Mesothelial cell of epicardium (in vitro differentiated cells): ENCODE measurements at places on chromosomes 6 and 20.

DNA sequence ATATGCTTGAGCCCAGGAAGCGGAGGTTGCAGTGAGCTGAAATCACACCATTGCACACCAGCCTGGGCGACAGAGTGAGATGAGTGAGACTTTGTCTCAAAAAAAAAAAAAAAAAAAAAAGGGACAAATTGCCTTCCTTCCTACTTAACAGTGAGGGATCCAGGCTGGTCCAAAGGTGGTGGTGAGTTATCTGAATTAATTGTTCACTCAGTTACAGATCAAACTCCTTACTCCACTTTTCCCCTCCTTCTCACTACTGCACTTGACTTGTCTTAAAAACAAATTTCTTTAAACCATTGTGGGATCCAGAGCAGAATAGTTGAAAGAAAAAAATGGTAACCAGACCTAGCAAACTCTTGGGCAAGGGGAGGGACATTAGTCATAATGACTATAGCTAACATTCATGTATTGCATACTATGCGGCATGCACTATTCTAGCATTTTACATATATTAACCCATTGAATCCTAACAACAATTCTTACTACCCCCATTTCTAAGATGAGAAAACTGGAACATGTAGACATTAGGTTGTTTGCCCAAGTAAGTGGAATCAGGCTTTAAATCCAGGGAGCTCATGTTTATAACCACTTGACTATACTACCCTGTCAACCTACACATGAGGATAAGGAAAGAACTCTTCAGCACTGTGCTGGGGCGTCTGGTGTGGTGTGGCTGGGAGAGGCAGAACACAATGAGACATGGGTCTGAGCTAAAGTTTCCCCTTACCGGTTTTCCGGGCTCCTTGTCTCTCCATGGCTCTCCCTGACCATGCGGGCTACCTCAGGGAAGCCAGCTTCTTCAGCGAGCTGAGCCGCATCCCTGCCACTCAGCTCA, 1.5 kb downstream of the GPANK1 start:
- H3K27ac ChIP-seq = peak overlapping the region; percentile 95
- no peaks in the 10 kb centered on the region for H3K27me3 ChIP-seq
- H3K36me3 ChIP-seq = peaks cover 10% of the 10 kb centered on the region
- peaks cover 65% of the 10 kb centered on the region for H3K4me1 ChIP-seq
- H3K4me3 ChIP-seq = peak overlapping the region; percentile 86

- H3K27me3 ChIP-seq = no peaks in the 10 kb centered on the region
- peak overlapping the region; percentile 91 for H3K27ac ChIP-seq
- peak overlapping the region; percentile 15 for H3K4me3 ChIP-seq
- H3K36me3 ChIP-seq = peaks cover 14% of the 10 kb centered on the region
Observed at GRCh38 chr6:41578217-41579087, 32.3 kb downstream of the FOXP4 start.

GRCh38 chr6:5584078-5584482, 322.8 kb downstream of the FARS2 start:
- peak overlapping the region; percentile 76 for H3K27ac ChIP-seq
- H3K27me3 ChIP-seq = no peaks in the 10 kb centered on the region
- DNase-seq = no peak
- H3K36me3 ChIP-seq = peaks cover 8% of the 10 kb centered on the region
- H3K4me3 ChIP-seq = no peak overlapping the region

- no peak overlapping the region for H3K4me3 ChIP-seq
- no peak for DNase-seq
- no peak overlapping the region for H3K27ac ChIP-seq
- H3K4me1 ChIP-seq = no peaks in the 10 kb centered on the region
- no peaks in the 10 kb centered on the region for H3K27me3 ChIP-seq
- no peaks in the 10 kb centered on the region for H3K36me3 ChIP-seq
Observed at GRCh38 chr6:69489970-69490369, 306.8 kb downstream of the LMBRD1 start.

GRCh38 chr20:52888096-52888495, 84.1 kb upstream of the TSHZ2 start:
- H3K36me3 ChIP-seq = peaks cover 13% of the 10 kb centered on the region
- H3K4me1 ChIP-seq = peaks cover 14% of the 10 kb centered on the region

DNA sequence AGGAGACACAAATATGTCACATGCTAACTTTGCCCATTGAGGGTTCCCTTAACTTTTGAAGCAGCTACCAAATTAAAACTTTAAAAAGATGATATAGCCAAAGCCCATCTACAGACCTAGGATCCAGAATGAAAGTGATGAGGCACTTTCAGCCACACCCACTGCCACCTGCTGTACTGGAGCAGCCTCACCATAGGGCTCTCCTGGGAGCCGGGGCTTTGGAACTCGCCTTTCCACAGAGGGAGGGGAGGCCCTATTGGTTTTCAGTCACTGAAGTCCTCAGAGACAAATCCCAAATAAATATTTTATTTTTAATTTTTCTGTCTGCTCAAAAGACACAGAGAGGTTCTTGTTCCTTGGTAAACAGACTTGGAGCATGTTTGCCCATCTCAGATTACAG, 238.1 kb upstream of the TAB2 start:
- H3K4me3 ChIP-seq = no peak overlapping the region
- no peak for DNase-seq
- H3K27me3 ChIP-seq = no peaks in the 10 kb centered on the region
- no peaks in the 10 kb centered on the region for H3K36me3 ChIP-seq
- peak overlapping the region; percentile 79 for H3K27ac ChIP-seq

DNA sequence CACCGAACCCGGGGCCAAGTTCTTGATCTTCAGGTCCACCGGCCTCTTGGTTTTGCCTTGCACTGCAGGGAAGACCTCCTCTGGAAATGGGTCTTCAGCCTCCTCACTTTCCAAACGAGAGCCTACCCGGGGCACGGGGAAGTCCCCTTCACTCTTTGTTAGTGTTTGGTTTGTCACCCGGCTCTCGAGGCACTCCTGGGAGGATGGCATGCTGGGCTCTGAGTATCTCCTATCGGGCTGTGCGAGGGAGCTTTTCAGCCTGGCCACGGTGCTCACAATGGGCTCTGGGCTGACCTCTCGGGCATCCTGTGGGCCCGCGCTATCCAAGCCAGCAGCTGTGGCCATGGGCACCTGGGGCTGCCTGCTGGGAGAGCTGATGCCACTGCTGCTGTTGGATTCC, 8.1 kb downstream of the TAGAP start:
- H3K27me3 ChIP-seq = no peaks in the 10 kb centered on the region
- no peaks in the 10 kb centered on the region for H3K36me3 ChIP-seq
- peaks cover 8% of the 10 kb centered on the region for H3K4me1 ChIP-seq
- H3K27ac ChIP-seq = no peak overlapping the region
- DNase-seq = no peak

DNA sequence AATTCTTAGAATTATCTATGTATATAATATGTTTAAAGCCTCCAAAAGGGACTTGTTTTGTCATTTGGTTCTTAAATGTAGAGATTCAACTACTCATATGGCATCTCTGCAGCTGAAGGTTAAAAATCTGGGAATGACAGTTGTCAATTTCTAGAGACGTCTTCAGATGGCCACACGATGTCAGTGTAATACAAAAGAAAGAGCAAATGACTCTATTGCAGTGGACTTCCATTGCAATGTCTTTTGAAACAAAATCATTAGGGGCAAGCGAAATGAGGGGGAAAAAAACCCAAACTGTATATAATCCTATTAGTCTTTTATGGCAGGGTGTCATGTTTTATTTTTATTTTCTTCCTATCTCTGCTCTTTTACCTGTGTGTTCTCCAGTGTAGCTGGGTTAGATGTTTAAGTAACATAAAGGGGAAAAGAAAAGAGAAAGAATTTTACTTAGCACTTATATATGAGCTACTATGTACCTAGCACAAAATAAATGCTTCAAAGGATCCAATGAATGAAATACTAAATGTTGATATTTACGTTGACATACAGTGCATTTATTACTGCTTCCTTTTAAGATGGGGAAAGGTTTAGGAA, 26.2 kb downstream of the CCN2 start:
- H3K4me3 ChIP-seq = no peak overlapping the region
- H3K27ac ChIP-seq = no peak overlapping the region
- H3K27me3 ChIP-seq = no peaks in the 10 kb centered on the region
- peaks cover 2% of the 10 kb centered on the region for H3K36me3 ChIP-seq

DNA sequence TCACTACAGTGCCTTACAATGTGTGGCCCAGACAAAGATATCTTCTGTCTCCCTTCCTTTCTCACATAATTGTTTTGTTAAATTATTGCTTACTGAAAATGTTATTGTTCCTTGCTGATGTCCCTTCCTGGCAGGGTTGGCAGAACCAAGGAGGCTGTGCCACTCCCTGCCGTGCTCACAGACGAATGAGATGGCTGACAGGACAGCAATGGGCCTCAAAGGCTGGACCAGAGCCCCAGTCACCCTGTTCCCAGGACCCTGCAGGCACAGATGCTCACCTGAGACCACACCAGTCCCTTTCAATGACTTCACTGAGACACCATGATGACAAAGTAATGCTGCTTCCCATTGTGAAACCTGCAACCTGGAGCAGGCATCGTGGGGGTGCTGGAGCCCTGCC, 375.1 kb downstream of the HACE1 start:
- H3K27ac ChIP-seq = no peak overlapping the region
- no peaks in the 10 kb centered on the region for H3K36me3 ChIP-seq
- no peak for DNase-seq
- no peak overlapping the region for H3K4me3 ChIP-seq
- H3K4me1 ChIP-seq = peaks cover 18% of the 10 kb centered on the region

DNA sequence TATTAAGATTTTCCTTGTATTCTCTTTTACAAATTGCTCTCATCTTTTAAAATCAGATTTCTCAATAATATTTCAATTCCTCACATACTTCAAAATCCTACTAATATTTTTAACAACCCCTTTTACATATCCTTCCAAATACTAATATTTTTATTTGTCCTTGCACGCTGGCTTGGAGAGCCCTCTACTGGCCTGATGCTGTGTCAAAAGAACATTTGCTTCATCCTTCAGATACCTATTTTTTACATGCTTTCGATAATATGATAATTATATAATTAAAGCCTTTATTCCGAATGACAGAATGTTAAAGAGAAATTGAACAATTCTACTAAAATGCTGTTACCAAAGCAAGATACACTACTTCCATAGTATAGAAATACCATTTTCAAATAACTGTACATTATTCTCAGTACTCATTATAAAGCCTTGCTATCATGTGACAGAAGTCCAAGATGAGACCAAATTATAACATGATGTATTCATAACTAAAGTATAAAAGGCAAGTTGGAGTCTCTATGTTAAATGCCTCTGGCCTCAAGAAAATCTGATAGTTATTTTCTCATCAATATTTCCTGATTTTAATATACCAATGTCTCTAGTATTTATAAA, 39.0 kb upstream of the PLN start:
- H3K27ac ChIP-seq = no peak overlapping the region
- H3K4me3 ChIP-seq = no peak overlapping the region
- no peak for DNase-seq
- peaks cover 5% of the 10 kb centered on the region for H3K4me1 ChIP-seq
- peaks cover 13% of the 10 kb centered on the region for H3K36me3 ChIP-seq
- no peaks in the 10 kb centered on the region for H3K27me3 ChIP-seq

DNA sequence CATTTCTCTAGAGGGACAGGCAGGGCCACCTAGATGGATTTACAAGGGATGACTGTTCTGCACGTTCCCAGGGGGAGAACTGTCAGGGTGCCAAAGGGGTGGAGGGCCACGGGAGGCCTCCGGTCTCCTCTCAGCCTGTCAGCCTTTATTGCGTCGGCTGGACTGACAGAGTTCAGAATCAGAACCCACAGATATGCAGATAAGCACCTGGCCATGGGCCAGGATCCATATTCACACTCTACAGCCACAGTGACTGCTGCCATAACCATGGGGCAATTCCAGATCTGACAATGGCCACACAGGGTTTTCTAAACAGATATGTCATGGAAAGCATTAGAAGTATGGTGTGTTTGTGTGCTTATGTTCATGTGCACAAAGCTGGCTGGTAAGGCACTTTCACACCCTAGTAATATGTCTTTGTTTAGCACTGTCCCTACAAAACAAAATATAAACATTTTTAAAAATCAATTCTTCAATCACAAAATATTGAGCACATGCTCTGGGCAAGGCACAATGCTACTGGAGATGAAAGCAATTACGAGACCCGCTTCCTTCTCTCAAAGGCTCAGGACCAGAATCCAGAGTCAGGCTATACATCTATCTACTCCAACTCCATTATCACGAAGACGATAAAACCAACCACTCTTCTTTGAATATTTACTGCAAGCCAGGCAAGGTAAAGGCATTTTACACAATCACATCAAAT, 29.1 kb downstream of the TRAM2 start:
- H3K27me3 ChIP-seq = no peaks in the 10 kb centered on the region
- H3K36me3 ChIP-seq = no peaks in the 10 kb centered on the region
- H3K4me3 ChIP-seq = no peak overlapping the region
- no peak for DNase-seq
- H3K27ac ChIP-seq = no peak overlapping the region

DNA sequence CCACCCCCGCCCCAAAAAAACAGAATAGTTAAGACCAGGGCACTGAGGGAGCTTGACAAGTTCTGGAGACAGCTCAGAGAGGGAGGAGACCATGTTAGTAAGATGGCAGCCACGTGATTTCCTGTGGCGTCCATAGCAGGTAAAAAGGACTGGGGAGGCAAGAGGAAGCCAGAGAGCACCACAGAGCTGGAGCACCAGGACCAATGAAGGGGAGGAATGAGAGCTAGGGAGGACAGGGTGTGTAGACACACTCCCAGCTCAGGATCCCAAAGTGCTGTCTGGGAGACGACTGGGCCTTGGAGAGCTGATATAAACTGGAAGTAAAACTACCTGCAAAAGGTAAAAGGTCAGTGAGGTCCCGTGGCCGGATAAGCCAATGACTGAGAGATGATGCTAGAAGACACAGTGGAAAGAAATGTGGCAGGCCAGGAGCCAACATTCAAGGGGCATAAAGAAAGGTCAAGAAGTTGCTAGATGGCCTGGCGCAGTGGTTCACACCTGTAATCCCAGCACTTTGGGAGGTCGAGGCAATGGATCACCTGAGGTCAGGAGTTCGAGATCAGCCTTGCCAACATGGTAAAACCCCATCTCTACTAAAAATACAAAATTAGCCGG, 39.0 kb downstream of the SLC23A2 start:
- no peak overlapping the region for H3K27ac ChIP-seq
- H3K4me3 ChIP-seq = no peak overlapping the region
- peaks cover 11% of the 10 kb centered on the region for H3K4me1 ChIP-seq
- H3K27me3 ChIP-seq = no peaks in the 10 kb centered on the region
- H3K36me3 ChIP-seq = no peaks in the 10 kb centered on the region

DNA sequence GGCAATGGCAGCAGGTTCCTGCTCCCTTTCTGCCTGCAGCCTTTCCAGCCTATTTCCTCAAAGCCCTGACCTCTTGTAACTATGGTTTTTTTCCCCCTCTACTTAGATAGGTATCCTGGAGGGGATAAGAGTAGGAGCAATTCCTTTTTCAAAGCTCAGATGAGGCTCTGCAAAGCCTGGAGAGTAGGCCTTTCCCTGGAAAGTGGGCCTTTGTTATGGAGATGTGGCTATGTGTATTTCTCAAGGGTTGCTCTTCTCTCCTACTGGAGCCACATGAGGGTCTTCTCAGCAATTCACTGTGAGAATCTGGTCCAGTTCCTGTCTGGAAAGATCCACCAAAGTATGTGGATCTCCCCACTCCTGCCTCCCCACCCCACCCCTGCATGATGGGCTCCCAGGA, 96.0 kb downstream of the DTD1 start:
- no peak overlapping the region for H3K27ac ChIP-seq
- no peaks in the 10 kb centered on the region for H3K4me1 ChIP-seq
- no peaks in the 10 kb centered on the region for H3K36me3 ChIP-seq
- no peak overlapping the region for H3K4me3 ChIP-seq

- H3K4me1 ChIP-seq = peaks cover 36% of the 10 kb centered on the region
- H3K36me3 ChIP-seq = no peaks in the 10 kb centered on the region
- no peak for DNase-seq
- H3K27ac ChIP-seq = peak overlapping the region; percentile 28
Observed at GRCh38 chr6:139534472-139535115, 160.1 kb upstream of the CITED2 start.

GRCh38 chr6:143368426-143368825, 82.1 kb downstream of the ADAT2 start:
- no peak overlapping the region for H3K27ac ChIP-seq
- DNase-seq = no peak
- no peak overlapping the region for H3K4me3 ChIP-seq
